Kidney (tissue), 22 donors: ENCODE measurements at places on chromosomes 16 and 17.

DNA sequence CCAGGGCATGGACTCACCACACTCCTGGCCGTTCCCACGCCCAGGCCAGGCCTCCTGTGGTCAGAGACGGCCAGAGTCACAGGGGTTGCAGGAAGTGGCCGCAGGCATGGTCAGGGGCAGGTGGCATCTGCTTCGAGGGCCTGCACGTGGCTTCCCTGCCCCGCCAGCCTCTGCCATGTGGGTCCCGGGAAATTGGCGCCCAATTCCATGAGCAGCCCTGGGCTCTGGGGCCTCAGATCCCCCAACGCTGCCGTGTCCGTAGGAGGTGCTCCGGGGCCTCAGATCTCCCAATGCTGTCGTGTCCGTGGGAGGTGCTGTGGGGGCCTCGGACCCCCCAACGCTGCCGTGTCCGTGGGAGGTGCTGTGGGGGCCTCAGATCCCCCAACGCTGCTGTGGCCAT, 9.7 kb upstream of the SSTR5 start:
- no peak for DNase-seq

- DNase-seq: no peak
Measured at GRCh38 chr17:50693036-50693682, 14.6 kb downstream of the ANKRD40 start.

DNA sequence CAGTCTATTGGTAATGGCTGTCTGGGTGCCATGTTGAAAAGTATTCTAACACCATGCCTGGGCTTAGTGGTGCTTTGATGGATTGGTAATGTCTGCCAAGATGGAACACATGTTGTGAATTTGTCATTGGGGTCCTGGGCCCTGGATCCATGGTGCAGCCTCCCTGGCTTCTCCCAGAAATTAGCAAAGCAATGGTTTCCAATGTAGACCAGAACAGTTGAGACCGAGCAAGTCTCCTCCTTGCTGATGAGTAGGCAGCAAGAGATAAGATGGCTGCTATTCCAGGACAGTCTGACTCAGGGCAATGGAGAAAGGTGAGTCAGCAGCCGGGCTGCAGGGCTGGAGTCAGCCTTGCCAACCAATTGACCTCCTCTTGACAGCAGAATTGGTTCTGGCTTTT, 30.8 kb downstream of the GPR139 start:
- DNase-seq: no peak

DNA sequence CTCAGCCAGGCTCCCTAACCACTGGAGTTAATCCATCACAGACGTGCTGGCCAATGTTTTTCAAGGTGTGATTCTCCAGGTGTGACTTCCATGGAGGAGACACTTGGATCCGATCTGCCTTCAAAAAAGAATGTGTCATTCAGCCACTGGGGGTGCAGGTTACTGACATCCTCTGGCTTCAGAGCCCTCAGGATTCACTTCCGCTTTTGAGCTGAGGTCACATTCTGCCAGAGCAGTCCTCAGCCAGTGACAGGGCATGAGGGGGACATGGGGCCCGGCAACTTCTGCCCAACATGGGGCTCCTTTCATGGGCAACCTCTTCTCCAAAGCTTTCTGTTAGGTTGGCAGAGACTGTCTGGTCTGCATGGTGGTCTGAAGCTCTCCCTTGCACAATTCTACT, 81.4 kb downstream of the GRIN2A start:
- no peak for DNase-seq

- DNase-seq: no peak
Measured at GRCh38 chr17:49546546-49547535, 28.8 kb upstream of the NXPH3 start.

GRCh38 chr16:80997139-80997798, 9.4 kb downstream of the CMC2 start:
- DNase-seq: no peak

- DNase-seq: peak; percentile 48
Measured at GRCh38 chr16:69131167-69131838, 1.1 kb downstream of the CHTF8 start.

- DNase-seq: peak; percentile 81
Measured at GRCh38 chr16:87648236-87648635, 45.9 kb downstream of the JPH3 start.

- DNase-seq: peak; percentile 37
Measured at GRCh38 chr16:57282510-57283213, 1.8 kb downstream of the PLLP start.

DNA sequence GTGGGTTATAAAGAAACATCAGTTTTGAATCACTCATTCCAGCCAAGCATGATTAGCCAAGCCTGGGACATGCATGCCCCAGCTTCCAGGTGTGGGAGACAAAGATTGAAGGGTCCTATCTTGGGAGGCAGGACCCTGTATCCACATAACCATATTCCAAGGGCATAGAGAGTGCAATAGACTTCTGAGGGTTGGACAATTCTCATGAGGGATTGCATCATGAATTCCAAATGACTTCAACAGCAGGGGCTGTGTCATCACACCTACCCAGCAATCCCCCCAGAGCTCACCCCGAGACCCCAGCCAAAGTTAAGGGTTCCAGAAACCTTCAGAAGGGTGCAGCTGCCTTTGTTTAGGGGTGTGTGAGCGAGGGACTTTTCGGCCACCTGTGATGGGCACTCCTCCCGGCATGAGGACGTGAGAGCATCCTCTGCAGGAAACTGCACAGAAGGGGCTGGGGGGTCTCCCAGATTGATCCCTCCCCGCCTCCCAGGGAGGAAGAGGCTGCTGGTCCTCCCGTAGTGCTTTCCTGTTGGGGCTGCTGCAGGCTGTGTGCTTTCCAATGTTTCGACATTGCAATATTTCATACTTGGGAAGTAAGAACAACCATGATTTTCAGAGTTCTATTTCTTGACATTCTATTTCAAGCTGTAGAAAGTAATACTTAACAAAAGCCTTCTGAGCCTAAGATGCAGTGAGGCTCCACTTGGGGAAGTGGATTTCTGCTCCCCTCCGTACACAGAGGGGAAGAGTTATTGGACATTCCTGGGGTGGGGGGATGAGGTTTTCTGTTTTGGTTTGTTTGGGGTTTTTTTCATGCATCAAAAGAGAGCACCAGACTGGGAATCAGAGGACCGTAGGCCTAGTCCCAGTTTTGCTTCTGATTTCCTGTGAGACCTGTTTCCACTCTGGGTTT, 13.3 kb upstream of the PITPNM3 start:
- peak; percentile 84 for DNase-seq

DNA sequence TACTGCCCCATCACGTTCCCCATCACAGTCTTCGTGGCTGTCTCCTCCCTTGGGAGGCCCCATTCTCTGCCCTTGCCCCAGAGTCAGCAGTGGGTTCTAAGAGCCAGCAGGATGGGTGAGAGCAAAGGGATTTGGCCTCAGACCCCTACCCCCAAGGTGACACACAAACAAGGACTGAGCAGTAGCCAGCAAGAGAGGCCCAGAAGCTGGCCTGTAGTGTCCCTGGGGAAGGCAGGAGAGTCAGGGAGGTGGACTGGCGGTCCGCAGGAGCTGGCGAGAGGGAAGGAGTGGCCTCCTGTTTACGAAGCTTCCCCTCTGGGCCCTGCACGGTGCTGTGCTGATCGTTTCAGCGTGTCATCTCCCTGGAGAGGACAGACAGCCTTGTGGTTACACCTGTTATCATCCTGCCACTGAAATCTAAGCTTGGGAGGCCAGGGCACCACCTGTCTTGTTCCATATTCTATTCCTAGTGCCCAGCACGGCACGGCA, 8.4 kb downstream of the WDR81 start:
- no peak for DNase-seq

DNA sequence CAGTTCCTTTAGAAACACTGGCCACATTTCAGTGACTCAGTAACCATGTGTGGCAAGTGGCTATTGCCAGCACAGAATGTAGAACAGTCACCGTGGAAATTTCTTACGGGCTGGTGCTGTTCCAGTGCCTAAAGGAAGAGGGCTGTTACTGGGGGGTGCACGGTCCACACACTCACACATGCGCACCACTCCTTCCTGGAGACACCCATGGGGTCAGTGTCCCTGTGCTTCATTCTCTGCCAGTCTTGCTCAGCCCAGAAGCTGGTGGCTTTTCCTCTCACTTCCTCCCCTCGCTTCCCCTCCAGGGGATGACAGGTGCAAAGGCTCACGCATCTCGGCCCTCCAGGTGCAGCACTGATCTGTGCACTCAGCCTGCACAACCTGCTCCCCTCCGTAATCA, 115.6 kb downstream of the CCDC182 start:
- DNase-seq: no peak

DNA sequence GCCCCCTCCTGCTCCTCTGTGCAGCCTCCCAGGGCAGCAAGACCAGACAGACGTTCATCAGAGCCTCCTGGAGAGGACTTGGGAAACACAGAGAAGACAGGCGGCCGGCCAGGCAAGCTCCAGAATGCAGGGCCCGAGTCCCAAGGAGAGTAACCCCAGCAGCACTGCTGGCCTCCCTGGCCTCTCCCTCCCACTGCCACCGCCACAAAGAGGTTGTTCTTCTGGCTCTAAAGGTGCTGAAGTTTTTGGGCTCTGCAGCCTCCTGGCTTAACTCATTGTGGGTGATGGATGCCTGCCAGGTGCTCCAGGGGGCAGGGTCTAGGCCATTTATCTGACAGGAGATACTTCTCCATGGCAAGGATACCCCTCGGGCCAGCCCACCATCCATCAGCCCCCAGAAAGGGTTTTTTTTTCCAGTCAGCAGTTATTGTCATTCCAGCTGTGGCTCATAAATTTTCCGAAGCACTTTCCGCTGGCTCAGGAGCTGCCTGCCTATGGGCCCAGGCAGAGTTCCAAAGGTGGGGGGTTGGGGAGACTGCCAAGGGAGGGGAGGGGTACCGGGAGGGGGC, 32.0 kb upstream of the MRPS23 start:
- DNase-seq: peak; percentile 66

DNA sequence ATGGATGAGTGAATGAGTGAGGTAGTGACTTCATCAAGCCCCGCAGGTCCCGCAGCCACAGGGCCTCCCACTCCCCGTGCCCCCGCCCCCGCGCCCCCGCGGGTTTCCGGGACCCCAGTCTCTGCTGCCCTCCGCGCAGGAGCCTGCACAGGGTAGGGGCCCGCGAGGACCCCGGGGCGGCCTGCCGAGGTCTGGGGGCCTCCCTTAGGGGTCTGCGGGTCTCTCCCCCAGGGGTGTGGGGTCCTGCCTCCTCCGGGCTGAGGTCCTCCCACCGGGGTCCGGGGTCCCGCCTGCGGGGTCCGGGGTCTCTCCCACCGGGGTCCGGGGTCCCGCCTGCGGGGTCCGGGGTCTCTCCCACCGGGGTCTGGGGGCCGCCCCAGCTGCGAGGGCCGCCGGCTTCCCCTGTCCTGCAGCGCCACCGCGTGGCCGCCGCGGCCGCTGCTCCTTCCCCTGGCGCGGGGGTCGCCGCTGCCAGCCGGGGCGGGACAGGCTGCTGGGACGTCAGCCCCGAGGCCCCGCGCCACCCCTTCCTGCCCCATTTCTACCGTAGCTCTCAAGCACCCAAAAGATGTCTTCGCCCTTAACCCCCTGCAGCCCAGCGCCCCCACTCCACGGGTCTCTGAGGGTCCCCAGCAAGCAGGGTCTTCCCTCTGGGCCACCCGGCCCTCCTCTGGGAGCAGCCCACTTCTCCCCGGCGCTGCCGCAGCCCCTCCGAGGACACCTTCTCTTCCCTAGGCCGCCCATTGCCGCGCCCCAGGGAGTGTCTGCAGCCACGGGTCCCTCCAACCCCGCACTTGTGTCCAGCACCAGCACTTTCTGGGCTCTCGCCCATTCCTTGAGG, 10.4 kb upstream of the CHMP6 start:
- no peak for DNase-seq

GRCh38 chr16:2468725-2469398, 2.2 kb upstream of the NTN3 start:
- peak; percentile 58 for DNase-seq

DNA sequence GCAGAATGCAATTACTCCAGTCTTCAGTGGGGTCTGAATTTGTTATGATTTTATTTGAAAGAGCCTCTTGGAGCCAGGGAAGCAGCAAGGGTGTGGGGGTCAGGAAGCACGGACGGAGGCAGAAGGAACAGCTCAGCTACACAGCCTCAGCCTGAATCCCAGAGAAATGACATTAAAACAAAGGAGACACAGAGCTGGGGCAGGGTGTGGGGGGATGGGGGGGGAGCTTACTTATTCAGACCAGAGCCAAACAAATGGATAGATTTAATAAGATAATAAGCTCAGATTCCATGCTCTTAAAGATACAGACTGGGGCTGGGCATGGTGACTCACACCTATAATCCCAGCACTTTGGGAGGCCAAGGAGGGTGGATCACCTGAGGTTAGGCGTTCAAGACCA, 195.3 kb downstream of the ZNF423 start:
- DNase-seq: no peak

DNA sequence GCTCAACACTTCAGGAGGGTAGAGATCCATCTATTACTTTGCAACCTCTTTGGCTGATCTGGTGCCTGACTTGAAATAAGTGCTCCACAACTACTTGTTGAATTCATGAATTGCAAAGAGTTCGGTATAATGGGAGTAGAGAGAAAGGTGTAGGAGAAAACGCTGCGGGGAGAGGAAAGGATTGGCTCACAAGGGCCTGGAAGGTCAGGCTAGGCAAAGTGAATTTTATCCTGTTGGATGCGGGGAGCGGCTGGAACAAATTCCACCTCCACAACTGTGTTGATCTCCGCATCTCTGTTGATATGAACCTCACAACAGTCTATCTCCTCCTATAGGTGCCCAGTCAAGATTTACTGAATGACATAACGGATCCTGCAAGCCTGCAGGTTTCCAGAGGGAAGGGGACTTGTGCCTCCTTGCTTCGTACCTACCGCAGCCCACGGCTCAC, 684 bp downstream of the SLX4 start:
- DNase-seq: no peak

DNA sequence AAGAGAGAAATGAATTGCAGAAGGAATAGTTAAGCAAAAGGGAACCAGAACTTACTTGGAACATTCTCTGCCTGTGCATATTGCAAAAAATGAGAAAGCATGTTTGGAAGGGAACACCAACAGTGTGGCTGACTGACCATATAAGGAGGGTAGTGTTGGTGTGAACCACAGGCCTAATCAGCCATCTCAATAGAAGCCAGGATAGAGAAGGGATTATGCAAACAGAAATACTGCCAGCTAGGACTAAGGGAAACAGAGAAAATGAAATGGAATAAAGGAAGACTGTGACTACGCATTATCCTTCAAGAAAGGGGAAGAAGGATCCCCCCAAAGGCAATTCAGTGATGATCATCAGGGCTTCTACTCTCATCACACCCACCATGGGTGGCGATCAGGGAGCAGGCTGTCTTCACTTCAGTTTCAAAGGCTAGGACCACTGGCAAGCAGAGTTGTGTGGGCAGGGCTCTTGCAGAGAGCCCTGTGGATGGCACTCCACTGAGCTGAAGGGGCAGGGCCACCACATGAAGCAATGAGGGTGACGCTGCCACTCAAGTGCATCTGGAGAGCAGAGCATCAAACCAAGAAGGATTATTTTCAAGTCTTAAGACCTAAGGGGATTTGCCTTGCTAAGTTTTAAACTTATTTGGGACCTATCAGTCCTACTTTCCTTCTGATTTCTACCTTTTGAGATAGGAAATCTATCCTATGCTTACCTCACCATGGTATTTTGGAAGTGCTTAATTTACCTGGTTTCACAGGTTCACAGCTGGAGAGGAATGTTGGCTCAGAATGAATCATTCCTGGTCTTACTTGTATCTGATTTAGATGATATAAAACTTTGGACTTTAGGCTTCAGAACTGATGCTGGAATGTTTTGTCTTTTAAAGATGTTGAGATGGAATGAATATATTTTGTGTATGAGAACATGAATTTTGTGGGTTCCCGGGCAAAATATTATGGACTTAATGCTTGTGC, 140.5 kb downstream of the SSH2 start:
- DNase-seq: no peak
